ENCODE measurements at places on chromosomes 4 and X.

- DNase-seq, result no peak
These were observed 1.5 kb downstream of the ALAS2 start for GRCh38 chrX:55029291-55029690.

DNA sequence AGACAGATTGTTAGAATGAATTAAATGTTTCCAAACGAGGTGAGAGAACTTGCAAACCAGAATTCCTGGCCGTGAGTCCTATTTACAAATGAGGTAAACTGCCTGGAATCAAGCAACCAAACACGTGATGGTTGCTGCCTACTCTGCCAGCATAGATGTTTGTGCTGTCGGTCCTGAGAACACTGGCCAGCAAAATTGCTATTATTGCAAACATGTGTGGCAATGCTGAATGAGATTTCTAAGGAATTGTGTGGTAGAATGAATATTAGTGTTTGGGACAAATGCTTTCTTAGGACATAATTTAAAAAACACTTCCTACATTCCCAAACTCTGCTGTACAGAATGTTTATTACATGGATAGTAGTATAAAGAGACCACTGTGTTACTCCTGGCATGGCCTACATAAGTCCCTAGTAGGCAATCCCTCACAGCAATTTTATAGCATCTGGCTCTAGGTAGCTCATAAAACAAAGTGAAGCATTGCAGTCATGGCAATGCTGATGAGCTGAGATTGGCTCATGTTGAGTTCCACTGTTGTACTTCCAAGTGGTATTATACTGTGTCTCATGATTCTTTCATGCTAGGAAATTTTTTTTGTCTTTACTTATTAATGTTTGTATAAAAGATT, 605.2 kb upstream of the EPHA5 start:
- no peak for DNase-seq

GRCh38 chr4:7273738-7274297, 81.5 kb downstream of the SORCS2 start:
- no peak for DNase-seq

DNA sequence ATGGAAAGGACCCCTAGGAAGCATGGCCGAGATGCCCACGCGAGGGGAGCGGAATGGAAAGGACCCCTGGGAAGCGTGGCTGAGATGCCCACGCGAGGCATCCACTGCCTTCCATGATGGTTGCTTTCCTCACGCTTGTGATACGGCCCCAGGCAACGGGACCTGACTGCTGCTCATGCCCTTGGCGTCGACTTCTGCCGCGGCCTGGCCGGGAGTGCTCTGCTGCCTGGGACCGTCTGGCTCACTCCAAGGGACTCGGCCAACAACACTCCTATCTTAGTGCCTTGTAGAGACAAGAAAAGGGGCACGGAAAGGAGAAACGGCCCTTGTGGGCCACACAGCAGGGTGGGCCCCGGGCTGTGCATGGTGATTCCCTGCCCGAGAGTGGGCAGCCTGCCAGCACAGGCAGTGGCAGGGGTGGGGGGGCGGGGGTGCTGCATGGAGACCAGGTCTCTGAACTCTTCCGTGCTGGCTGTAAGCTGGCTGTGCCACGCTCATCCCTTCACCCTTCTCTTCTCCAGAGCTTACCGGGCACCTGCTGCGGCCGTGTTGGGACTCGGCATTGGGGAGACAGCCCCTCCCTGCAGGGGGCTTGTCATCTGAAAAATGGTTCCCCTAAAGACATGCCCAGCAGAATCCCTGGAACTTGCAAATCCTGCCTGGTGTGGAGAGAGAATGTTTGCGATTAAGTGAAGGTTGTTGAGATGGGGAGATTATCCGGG, 38.6 kb upstream of the HMX1 start:
- no peak for DNase-seq
